ENCODE measurements at places on chromosomes 3 and 15.

DNA sequence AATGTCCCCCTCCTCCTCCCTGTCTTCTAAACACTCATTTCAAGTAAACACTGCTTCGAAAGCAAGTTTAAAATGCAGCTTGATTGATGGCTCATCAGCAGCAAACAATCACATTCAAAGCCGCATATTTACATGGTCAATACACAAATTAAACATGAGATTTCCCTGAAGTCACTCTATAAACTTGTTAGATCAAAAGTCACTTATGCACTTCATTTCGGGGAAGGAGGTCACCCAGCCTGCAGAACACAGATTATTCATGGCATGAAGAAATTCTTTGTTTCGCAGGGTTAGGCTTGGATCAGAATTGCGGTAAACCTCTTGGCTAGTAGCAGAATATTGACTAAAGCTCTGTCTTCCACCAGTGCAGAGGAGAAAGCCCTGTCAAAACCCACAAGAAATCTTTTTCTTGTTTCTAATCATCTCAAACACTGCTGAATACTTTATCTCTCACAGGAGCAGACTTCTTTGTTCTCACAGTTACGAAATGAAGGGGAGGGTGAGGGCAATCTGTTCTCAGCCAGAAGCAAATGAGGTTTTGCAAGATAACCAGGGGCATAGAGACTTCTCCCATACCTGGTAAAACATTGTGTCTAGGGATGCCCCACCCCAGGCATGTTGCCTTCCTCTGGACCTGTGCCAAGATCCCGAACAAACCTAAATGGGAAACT, 133.3 kb upstream of the CHL1 start:
- DNase-seq, result no peak

DNA sequence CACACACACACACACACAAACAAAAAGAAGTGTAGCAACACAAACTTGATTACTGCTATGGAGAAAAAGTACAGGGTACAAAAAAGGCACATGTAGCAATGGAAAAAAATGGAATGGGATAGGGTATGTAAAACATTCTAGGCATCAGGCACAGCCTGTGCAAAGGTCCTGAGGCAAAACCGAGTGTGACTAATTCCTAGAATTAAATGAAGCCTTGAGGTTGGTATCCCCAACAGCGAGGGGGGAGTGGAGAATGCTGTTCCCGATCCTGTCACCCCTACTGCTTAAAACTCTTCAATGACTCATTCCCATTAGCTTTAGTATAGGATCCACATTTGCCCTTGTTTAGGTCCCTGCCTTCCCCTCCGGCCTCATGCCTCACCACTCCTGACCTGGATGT, 37.9 kb downstream of the RHCG start:
- DNase-seq, result no peak

DNA sequence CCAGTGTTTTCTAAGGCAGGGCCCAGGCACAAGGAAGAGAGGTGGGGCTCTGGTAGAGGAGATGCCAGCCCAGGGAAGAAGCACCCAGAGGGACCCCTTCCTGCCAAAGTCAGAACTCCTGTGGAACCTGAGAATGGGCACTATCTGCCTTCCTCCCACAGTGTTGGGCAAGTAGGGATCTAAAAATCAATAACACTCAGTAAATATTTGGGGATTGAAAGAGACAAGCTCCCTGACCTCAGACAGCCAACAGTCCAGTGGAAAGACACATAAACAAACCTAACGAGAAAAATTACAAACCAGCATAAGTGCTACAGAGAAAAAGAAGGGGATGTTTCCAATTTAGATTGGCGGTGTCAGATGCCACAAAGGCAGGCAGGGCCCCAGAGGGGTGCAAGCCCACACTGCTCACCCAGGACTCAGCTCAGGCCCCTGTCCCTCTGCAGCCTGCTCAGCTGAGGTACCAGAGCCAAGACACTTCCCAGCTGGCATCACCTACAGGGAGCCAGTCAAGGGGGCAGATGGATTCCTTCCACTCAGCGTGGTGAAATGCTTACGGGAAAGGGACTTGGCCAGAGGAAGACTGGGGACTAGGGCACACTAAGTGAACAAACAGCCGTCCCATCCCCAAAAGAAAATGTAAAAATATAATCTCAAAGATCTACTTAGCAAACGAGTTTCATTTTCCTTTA, 15.9 kb downstream of the ADCY5 start:
- DNase-seq, result no peak

DNA sequence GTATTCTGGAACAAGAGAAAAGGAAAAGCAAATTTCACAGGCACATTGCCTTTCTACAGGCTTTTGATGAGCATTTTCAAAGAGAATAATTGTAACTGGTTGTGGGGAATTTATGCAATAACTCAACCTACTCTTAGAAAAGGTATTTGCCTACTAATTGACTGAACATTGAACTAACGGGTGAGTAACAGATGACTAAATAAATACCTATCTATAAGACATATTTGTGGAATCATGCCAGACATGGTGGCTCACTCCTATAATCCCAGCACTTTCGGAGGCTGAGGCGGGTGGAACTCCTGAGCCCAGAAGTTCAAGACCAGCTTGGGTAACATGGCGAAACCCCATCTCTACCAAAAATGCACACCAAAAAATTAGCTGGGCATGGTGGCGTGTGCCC, 367.7 kb downstream of the CGGBP1 start:
- no peak for DNase-seq

- DNase-seq, result no peak
Observed at GRCh38 chr3:149003653-149004305, 12.4 kb downstream of the GYG1 start.

DNA sequence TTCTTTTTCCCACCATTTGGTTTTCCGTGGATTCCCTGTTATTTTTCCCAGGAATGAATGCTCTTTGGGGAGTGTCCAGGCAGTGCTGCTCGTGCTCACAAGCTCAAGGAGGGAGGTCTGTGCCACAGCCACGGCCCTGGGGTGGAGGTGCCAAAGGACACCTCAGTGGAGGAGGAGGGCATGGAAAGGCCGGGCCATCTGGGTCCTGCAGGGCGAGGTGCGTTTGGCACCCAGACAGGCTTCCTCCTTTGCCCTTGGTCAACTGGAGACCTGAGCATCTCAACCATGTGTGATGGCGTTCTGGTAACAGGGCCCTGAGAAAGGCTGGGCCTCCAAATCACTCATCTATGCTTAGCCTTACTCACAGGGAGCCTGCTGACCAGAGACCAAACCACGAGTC, 25.4 kb downstream of the KY start:
- DNase-seq, result no peak

DNA sequence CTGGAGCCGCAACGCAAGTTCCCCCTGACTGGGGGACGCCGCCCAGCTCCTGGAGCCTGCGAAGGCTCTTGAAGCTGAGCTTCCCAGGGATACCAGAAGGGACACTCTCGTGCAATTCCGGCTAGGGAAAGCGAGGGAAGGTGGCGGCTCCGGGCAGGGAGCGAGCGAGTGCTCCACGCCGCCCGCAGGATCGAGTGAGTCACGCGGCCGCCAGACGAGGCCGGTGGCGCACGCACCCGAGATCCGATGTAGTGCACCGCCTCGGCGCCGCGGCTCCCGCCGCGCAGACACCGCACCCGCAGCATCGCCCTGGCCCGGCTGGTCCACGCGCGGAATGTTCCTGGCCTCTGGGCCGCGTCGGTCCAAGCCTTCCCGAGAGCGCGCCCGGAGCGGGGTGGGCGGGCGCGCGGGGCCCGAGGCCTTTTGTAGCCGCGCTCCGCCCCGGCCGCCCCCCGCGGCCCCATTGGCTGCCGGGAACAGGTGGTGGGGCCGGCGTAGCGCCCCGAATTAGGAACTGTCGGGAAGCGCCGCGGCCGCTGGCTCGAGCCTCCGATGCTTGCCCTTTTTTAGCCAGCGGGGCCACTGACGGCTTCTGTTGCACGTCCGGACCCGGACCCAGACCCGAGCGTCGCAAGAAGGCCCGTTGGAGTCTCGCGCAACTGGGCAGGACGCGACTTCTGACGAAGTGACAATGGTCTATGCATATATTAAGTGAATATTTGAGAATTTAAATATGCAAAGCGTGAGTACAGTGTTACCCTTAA, at the start of gene GATM:
TSS of gene GATM (minus strand) at position 396 of the 764 bp plus-strand sequence. CDS start at position 305, 91 bp downstream.
- peak; percentile 69 for DNase-seq

GRCh38 chr15:35393398-35393797, 152.6 kb downstream of the DPH6 start:
- no peak for DNase-seq

DNA sequence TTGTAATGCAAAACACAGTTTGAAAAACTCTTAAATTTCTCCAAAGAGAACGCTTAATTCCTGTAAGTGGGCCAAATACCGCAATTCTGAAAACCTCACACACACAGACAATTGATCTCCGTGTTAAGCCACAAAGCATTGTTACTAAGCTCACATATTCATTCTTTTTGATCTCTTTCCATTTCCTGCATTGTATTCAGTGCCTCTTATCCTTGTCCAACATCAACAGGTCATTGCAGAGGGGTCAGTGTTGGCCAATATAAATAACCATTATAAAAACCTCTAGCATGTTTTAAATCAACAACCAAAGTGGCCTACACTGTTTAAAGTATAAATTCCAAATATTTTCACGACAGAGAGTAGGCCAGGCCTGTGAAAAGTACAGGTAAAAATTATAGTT, 171.1 kb downstream of the PDZRN3 start:
- DNase-seq, result peak; percentile 51

GRCh38 chr15:57607570-57608000, 15.9 kb downstream of the MYZAP start:
- peak; percentile 41 for DNase-seq

GRCh38 chr3:195762611-195763010, 41.8 kb downstream of the MUC20 start:
- no peak for DNase-seq

DNA sequence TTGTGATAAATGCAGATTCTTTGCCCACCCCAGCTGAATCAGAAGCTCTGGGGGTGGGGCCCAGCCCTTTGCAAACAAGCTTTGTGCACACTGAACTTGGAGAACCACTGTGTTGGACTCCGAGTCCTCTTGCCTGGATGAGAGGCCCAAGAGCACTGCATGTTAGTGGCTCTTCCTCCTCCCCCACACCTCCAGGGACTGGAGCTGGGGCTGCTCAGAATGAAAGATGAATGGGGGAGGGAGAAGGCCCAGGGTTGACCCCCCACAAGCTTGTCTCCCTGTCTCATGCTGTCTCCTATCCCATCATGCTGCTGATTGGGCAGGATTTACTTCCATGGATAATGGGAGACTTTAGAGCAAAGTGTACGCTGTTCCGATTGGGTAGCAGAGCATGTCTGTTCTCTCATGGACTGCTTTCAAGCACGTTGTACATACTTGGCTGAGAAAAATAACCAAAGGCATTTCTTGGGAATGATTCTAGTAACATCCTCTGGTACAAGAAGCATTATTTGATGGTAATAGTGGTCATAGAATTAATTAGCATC, 99.6 kb downstream of the PGPEP1L start:
- no peak for DNase-seq

All from choroid plexus epithelial cell (primary cell).